NCI-H1930 (cell line): ENCODE measurements at places on chromosomes 7 and 10.

DNA sequence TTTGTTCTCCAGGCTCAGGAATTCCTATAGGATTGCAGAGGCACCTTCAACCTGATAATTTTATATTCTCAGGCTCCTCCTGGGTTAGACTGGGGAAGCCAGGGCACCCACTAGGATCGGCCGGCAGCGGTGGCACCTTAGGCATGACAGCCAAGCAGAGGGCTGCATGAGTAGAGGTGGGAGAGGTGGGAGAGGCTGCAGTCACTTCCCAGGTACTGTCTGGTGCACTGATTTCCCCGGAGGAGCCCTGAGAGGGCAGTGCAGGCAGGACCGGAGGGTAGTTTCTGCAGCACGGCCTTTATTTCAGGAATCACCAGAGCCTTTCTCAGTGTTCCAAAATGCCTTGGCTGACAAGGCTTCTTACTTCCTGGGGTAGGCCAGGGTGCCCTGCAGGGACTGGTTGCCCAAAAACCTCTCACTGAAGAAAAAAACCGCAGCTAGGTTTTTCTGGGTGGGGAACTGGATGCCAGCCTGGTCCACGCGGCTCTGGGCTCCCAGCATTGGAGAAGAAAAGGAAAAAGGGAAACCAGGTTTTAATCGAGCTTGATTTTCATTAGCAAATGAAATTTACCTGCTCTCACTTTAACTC is 3.6 kb upstream of the HOXA13 start:
- no peak for DNase-seq

- no peak for DNase-seq
Measured at GRCh38 chr7:72343991-72344390, 68.1 kb downstream of the CALN1 start.

DNA sequence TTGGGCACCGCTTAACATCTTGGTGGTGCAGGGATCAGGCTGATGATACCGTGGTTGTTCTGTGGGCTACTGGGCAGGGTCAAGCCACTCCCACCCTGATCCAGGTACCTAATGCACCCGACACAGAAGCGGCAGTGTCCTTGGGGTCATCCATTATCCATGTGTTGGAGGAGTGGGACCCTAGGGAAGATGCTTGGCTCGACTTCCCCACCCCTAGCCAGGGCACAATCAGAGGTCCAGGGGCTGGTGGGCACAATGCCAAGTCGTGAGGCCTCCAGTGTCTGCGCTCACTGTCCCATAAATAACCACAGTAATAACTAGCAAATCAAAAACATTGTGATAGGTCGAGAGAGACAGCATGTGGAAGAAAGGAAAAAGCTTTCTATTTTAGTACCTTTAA is 37.7 kb downstream of the HTRA1 start:
- DNase-seq = no peak

GRCh38 chr10:74988832-74989561 is 122.5 kb upstream of the SAMD8 start:
- peak; percentile 76 for DNase-seq

DNA sequence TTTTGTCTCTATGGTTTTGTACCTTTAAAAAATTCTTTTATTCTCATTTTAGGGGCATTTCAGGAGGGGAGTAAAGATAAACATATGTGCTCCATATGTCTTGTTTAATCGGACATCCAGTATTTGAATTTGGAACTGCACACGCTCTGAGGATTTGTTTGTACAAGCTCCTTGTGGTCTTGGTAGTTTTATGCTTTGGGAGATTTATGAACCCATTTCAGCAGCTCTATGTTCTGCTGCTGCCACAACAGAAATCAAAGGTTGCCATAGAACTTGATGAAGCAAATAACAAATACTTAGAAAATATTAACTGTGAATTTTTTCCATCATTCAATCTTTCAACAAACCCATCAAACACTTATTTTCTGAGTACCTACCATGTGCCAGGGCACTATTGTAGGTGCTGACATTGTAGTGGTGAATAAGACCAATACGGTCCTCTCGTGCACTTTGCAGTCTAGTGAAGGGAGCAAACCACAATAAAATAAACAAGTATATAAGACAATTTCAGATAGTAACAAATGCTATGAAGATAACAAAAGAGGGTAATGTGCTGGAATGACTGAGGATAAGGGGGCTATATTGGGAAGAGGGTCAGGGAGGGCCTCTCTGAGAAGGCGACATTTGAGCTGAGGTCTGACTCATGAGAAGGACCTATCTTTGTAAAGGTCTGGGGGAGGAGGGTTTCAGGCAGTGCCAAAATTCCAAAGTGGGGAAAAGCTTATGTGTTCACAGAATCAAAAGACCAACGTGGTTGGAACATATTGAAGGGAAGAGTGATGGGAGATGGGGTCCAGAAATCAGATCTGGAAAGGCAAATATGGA is 30.4 kb downstream of the MYPN start:
- no peak for DNase-seq

- no peak for DNase-seq
Measured at GRCh38 chr7:30828591-30828990, 57.4 kb downstream of the MINDY4 start.

DNA sequence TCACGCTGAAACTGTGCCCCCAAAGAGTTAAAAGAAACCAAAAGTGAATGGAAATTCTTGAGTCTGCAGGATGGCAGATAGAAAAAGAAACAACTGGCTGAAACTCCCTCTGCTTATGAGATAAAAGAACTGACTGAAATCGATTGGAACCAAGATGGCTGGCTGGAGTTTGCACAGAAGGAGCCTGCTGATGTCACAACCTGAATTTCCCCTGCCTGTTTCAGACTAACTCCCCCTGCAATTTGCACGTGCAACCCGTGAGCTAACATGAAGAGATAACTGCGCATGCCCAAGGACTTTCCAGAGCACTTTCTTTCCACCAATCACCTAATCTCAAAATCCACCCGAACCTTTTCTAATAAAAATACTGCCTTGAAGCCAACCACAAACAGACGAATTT is 435.5 kb downstream of the CALN1 start:
- no peak for DNase-seq

GRCh38 chr7:36161996-36162395 is 8.9 kb downstream of the EEPD1 start:
- no peak for DNase-seq

- no peak for DNase-seq
Measured at GRCh38 chr10:15202639-15203038, 34.1 kb upstream of the NMT2 start.

GRCh38 chr10:34281661-34282582 is 533.2 kb downstream of the PARD3 start:
- no peak for DNase-seq

DNA sequence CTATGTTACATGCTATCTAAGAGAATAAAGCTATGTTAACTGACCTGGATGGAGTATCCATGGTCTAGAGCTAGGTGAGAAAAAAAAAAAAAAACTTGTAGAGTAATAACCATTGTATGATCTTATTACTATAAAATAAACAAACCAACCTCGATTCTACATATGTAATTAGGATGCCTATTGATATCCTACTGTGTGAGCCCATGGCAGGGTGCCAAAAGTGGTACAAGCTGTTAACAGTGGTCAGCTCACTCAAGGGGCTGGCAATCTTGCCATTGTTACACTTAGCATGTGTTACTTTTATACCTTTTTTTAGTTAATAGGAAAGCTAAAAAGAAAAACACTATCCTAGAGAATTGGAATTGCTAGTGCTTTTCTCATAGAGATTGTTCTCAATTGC is 13.5 kb upstream of the IL6 start:
- DNase-seq = no peak

GRCh38 chr10:52220947-52221346 is 93.1 kb upstream of the DKK1 start:
- DNase-seq = no peak

DNA sequence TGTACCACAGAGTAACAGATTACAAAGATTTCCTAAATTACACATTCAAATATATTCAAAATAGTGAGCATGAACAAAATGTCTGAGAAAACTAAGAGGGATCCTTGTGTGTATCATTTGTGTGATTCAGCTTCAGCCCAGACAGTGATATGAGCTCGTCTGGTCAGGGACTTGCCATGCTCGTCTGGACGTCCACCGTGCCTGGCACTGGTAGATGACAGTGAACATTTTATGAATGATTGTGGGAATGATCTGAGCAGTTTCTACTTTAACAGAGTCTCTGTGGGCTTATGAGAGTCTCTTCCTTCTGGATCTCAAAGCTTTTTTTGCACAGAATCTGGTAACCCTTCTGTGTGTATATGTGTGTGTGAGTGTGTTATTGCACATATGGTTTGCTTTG is 34.2 kb upstream of the ANKRD2 start:
- DNase-seq = no peak

DNA sequence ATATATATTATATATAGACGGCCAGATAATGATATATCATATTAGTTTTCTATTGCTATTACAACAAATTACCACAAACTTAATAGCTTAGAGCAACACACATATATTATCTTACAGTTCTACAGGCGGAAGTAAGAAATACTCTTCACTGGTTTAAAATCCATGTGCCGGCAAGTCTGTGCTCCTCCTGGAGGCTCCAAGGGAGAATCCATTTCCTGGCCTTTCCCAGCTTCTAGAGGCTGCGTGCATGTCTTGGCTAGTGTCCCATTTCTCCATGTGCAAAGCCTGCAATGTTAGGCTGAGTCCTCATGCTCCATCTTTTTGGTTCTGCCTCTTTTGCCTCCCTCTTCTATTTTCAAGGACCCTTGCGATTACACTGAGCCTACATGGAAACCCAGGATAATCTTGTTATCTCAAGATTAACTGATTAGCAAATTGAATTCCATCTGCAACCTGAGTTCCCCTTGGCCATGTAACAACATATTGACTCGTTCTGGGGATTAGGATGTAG is 23.9 kb upstream of the PNLIPRP3 start:
- no peak for DNase-seq

DNA sequence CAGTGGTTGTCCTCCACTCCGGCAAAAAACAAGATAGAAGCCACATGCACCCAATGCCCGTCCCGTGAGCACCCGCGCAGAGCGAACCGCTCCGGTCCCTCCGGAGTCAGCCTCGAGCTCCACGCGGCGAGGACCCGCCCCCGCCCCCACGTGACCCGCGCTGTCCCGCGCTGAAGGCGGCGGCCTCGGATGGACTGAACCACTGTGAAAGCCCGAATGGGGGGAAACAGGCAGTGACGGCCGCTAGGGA is 766 bp upstream of the EIF3B start:
- DNase-seq = peak; percentile 79

DNA sequence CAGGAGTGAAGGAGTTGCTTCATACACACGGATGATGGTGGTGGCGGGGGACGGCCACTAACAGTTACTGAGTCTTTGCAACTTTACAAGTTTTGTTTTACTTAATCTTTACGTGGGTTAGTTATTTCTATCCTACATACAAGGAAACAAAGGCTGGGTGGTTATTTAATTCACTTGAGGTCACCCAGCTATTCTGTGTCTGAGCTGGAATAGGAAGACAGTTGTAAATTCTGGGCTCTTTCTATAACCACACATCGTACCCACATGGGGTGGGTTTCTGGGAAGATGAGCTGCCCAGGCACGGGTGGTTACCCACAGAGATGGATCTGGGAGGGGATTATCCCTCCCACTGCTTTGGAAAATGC is 137.9 kb downstream of the ANLN start:
- no peak for DNase-seq
